Non-pigmented ciliary epithelial cell (primary cell): ENCODE measurements at places on chromosomes 3 and 15.

DNA sequence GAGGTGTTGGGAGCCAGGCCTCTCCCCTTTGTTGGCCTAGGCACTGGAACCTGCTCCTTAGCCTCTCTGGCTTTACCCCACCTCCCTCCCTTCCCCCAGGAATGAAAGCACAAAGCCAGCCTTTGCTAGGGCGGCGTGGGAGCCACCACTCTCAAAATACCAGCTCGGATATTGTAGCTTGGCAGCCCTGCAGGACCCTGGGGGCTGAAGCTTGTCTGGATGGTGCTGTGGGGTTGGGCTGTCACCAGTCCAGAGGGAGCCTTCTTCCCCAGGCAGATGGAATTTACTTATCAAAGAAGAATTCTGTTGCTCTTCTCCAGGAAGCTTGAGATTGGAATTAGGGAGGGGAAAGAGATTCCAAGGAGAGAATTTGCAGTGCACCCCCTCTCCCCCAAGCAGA lies 14.9 kb upstream of the GRM2 start:
- no peak for DNase-seq

DNA sequence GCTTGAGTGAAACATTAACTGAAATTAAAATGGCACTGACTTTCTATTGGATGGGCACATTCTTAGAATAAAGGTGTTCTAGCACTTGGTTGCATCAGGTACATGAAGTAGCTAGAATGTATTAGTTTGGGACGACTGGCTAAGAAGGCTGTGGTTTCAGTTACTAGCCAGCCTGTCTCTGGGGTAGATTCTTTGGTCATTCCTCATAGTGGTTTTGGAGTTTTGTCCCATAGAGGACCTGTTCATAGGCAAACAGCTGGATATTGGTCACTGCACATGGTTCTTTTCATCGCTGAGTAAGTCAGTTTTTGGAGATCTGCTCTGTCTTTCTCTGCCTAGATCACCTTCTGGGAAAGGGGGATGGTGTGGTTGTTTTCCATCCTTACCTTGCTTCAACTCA lies 55.3 kb downstream of the ADAMTSL3 start:
- DNase-seq, result no peak

DNA sequence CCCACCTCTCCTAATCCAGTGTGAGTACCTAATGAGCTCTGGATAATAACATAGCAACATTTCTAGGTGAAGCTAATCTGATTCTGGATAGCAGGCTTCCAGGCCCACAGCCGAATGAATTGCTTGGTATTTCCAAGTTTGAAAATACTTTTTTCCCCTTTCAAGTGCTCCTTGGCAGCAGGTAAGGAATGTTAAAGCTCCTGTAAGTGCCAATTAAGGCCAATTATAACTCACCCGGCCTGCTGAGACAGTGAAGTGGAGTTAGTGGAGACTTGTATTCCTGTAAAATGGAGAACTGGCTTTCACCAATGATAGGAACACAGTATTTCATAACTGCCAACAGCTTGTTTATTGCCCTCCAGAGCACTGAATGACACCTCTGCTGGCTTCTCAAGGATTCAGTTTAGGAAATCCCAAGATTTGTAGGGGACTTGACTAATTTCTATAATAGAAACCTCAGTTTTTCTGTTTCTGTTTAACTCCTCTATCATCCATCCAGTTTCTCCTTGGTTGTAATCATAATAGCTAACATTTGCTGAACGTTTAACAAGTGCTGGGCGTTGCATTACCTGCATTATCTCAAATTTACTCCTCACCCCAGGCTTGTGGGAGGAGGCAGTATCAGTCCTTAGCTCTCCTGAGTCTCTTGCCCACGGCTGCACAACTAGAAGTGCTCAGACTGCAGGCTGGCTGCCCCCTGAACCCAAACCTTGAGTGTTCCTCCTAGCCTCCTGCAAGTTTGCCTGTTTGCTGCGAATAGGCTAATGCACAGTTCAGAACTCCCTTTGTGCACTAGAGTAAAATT lies 52.7 kb upstream of the SCAANT1 start:
- DNase-seq, result no peak

DNA sequence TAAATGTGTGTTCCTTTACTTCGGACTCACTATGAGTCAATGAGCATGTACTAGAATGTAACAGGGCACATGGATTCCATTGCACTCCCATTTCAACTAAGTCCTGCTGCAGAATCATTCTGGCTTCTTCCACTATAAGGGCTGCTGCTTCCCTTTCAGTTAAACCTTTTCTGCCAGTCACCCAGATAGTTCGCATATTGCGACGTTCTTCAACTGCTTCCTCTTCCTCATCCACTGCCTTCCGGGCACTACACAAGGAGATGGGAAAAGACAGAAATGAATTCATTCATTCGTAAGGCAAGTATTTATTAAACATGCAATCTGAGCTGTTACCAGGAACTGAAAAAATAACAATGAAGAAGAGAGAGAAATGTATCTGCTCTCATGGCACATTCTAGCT lies 55.6 kb downstream of the POLQ start:
- DNase-seq, result no peak

- DNase-seq, result no peak
Observed at GRCh38 chr3:129756871-129757270, 136.6 kb downstream of the TMCC1 start.

DNA sequence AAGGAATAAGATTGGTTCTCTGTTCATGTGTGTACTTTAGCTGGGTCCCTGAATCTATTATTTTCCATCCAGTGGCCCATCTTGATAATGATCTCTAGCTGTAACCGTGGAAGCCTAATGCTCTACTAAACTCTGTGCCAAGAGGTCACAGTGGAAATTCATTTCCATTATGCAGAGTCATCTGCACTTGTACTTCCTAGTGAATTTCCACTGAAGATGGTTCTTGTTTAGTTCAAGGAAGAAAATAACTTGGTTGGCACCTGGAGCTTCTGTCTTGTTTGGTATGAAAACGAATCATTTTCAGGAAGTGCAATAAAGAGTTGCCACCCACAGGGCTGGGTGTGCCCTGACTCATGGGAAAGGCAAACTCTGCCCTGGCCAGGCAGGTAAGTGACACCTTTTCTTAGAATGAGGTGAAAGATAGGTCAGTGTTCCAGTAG lies 10.3 kb downstream of the LPP start:
- no peak for DNase-seq
